Ovary (tissue), 10 donors: ENCODE measurements at places on chromosomes 3 and 15. TPM values are rescaled to one million over a fixed set of nuclear protein-coding genes. Genes with fewer than 3 reads are reported as not detected.

Gene SENP2
- polyA plus RNA-seq: 49.3 TPM

DNA sequence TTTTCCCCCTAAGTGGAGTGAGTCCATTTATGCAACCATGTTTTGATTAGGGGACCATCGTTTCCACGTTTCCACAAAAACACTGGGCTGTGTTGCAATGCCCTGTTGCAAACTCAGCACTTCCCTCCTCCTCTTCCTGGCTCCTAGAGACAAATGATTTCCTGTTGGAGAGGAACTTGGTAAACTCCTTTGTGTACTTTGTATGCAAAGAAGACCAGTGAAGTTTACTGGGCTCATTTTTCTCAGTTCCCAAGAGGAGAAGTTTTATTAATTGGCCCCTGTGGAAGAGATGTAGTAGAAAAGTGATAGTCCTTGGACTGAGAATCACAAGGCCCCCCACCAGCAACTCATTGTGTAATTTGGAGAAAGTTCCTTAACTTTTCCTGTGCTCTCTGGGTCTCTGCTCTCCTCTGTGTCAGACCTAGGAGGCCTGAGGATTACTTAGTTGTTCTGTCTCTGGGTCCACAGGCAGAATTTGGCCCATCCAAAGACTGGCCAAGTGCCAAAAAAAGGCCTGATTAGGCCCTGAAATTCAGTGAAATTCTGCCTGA, 95.0 kb downstream of the ATG7 start:
- peak; percentile 60 for DNase-seq

- DNase-seq: peak; percentile 42
Observed at GRCh38 chr3:124032311-124032880, 40.5 kb upstream of the ROPN1 start.

- DNase-seq: no peak
Observed at GRCh38 chr3:19891740-19892139, 42.3 kb downstream of the EFHB start.

DNA sequence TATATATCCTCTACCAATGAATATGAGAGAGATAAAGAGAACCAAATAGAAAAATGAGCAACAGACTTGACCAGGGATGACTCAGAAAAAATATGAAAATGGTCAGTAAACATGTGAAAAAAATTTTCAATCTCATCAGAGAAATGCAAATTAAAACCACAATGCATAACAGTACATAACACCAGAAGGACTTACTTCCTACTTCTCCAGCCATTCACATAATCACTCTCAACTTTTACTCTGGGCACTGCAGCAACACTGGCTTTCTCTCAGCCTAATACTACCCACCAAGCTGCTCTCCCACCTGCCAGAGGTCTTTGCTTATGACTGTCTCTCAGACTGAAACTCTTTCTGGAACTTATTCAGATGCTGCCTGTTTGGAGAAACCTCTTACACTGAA, 49.4 kb downstream of the DPH6 start:
- DNase-seq: no peak
